Mesothelial cell of epicardium (in vitro differentiated cells): ENCODE measurements at places on chromosomes 4 and X. TPM values are rescaled to one million over a fixed set of nuclear protein-coding genes. Genes with fewer than 3 reads are reported as not detected.

DNA sequence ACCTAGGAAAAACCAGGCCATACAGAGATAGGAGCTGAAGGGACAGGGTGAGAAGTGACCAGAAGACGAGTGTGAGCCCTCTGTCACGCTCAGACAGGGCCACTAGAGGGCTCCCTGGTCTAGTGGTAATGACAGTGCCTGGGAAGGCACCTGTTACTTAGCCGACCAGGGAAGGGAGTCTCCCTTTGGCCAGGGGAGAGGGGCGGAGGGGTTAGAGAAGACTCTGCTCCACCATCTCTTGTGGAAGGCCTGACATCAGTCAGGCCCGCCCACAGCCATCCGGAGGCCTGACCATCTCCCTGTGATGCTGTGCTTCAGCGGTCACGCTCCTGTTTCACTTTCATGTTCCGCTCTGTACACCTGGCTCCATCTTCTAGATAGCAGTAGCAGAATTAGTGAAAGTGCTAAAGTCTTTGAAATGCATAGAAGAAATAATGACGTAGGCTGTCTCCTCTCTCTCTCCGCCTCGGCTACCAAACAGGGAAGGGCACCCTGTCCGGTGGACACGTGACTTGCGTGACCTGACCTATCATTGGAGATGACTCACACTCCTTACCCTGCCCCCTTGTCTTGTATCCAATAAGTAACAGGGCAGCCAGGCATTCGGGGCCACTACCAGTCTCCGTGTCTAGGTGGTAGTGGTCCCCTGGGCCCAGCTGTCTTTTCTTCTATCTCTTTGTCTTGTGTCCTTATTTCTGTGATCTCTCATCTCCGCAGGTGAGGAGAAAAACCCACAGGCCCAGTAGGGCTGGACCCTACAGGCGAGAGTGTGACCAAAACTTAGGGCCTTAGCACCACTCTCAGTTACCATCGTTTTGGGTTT lies 26.7 kb downstream of the HTT-AS start:
- no peak overlapping the region for H3K27ac ChIP-seq
- H3K4me3 ChIP-seq: no peak overlapping the region
- H3K4me1 ChIP-seq: peaks cover 15% of the 10 kb centered on the region
- DNase-seq: no peak
- H3K27me3 ChIP-seq: peaks cover 12% of the 10 kb centered on the region

- no peak for DNase-seq
- peaks cover 18% of the 10 kb centered on the region for H3K4me1 ChIP-seq
- no peak overlapping the region for H3K4me3 ChIP-seq
- no peak overlapping the region for H3K27ac ChIP-seq
Observed at GRCh38 chr4:7286170-7286569, 93.8 kb downstream of the SORCS2 start.

Gene SSR4
- 213 to 228 TPM (median 214 TPM) in 3 replicates for total RNA-seq

DNA sequence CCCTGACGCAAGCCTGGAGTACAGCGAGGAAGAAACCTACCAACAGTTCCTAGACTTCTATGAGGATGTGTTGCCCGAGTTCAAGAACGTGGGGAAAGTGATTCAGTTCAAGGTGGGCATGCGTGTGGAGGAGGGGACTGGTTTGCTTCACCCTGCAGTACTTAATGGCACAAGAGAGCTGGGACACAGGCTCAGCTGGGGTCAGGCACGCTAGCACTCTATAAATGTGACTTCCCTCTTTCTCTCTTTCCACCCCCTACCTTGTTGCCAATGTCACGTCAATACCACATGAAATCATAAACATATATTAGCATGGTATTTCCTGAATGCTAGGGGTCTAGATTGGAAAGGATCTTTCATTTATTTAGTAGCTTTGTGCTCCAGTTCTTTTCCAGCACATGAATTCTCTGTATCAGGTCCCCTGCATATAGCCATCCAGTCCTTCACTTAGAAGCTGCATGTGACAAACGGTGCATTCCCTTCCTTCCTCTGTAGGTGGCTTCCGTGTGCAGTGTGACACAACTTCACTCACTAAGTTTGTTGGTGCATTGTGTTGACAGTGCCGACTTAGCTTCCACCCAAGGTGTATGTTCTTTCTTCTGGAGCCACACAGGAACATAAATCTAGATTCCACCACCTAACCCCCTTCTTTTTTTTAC lies 25.6 kb downstream of the ZRSR2 start:
- no peaks in the 10 kb centered on the region for H3K27me3 ChIP-seq
- DNase-seq: no peak
- peaks cover 2% of the 10 kb centered on the region for H3K4me1 ChIP-seq

- no peak for DNase-seq
- peaks cover 50% of the 10 kb centered on the region for H3K27me3 ChIP-seq
- no peaks in the 10 kb centered on the region for H3K36me3 ChIP-seq
- peak overlapping the region; percentile 70 for H3K27ac ChIP-seq
Observed at GRCh38 chr4:24024605-24025004, 134.8 kb upstream of the PPARGC1A start.

Gene BTC
- 1.6 to 1.9 TPM (median 1.7 TPM) in 3 replicates for total RNA-seq

DNA sequence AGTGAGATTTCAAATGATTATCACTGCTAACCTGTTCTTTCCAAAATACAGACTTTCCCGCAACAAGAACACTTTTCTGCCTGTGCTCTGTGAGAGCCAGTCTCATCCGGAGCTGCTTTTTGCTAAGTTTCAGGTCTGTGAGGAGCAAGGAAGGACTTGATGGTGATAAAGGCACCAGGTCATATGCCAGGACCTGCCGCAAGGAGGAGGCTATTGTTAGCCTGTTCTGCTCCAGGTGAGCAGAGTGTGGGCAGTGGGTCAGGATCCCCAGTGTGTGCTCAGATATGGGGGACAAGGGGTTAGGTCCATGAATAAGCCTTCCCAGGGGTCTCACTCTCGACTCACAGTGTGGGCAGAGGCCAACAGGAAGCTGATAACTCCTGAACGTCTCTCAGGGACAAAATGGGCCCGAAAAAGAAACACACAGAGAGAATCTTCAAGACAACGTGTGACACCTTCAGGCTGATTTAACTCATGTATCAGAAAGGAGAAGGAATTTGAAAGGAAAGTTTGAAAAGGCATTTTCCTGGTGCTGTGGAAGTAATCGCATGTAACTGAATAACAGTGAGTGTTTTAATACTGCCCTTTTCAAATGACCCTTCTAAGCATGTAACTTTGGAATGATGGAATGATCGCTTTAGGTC lies 57.7 kb upstream of the PDLIM3 start:
- H3K4me3 ChIP-seq: no peak overlapping the region
- H3K27me3 ChIP-seq: peaks cover 19% of the 10 kb centered on the region
- no peak overlapping the region for H3K27ac ChIP-seq
- DNase-seq: no peak

DNA sequence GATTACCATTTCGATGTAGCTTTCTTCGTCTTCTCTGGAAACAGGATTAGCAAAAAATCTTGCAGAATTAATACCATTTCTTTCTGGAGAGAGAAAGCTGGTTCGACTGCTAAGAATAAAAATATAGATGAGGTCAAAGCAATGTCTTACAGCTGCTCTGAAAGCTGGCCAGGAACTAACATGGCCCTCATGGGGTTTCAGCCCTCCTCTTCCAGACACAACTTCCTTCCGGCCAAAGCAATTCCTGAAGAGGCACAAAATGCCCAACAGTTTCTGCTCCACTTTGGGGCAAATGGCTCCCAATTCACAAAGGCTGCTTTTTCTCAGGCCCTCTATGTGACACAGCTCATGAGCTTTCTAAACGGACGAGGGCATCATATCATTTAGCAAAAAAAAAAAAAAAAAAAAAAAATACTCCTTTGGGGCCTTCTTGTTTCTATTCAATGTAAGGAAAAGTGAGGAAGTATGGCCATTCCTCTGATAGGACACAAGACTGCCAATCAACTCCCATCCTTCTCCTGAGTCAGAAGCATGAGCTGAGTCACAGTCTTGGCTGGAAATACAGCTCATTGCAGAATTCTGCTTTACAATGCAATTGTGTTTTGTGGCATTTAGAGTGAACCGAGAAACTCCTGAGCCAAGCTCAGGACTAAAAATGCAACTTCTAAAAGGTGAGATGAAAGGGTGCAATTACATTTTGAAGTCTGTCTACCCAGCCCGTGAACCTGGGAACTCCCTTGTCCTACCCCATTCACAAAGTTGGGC lies 42.7 kb upstream of the CTAG2 start:
- H3K4me3 ChIP-seq: no peak overlapping the region

DNA sequence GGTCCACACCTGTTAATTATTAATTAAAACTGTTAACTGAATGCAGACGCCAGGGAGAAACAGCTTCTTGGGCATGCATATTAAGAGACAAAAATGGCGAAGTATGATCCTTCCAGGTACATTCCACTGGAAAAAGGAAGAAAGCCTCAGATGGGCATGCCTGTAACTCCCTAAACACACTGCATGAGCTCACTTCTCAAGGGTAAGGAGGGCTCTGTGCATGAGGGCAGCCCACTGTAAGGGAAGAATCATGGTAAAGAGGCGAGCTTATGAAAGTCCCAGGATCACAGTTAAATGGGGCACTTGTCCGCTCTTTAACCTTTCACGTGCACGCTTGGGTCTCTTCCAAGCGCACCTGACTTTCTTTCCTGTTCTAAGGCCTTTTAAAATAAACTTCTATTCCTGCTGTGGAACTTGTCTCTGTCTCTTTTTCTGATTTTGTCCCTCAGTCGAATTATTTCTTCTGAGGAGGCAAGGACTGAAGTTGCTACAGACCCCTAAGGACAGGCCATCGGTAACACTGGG lies 321.7 kb downstream of the PPP1R2C start:
- no peak overlapping the region for H3K27ac ChIP-seq
- no peaks in the 10 kb centered on the region for H3K4me1 ChIP-seq
- H3K27me3 ChIP-seq: no peaks in the 10 kb centered on the region
- H3K4me3 ChIP-seq: no peak overlapping the region

Gene ETDB
- total RNA-seq: not detected in 3 replicates

Gene RBMX2
- total RNA-seq: 22.8 to 25.1 TPM (median 24.8 TPM) in 3 replicates

GRCh38 chrX:153459986-153460385 lies 10.4 kb downstream of the HAUS7 start:
- H3K4me3 ChIP-seq: no peak overlapping the region
- H3K27ac ChIP-seq: peak overlapping the region; percentile 93
- no peak for DNase-seq
- H3K4me1 ChIP-seq: peaks cover 4% of the 10 kb centered on the region
- no peaks in the 10 kb centered on the region for H3K27me3 ChIP-seq
- peaks cover 15% of the 10 kb centered on the region for H3K36me3 ChIP-seq

Gene SPANXN3
- total RNA-seq: not detected in 3 replicates

GRCh38 chr4:145177511-145177905 lies 2.9 kb downstream of the OTUD4 start:
- no peaks in the 10 kb centered on the region for H3K27me3 ChIP-seq
- H3K36me3 ChIP-seq: peaks cover 16% of the 10 kb centered on the region
- H3K27ac ChIP-seq: peak overlapping the region; percentile 96
- H3K4me1 ChIP-seq: peaks cover 29% of the 10 kb centered on the region

- no peak for DNase-seq
- peaks cover 20% of the 10 kb centered on the region for H3K4me1 ChIP-seq
Observed at GRCh38 chr4:123114915-123115756, 192.7 kb upstream of the NUDT6 start.

GRCh38 chr4:100983426-100983825 lies 363.9 kb downstream of the PPP3CA start:
- peaks cover 35% of the 10 kb centered on the region for H3K4me1 ChIP-seq
- H3K27me3 ChIP-seq: no peaks in the 10 kb centered on the region
- no peak for DNase-seq

DNA sequence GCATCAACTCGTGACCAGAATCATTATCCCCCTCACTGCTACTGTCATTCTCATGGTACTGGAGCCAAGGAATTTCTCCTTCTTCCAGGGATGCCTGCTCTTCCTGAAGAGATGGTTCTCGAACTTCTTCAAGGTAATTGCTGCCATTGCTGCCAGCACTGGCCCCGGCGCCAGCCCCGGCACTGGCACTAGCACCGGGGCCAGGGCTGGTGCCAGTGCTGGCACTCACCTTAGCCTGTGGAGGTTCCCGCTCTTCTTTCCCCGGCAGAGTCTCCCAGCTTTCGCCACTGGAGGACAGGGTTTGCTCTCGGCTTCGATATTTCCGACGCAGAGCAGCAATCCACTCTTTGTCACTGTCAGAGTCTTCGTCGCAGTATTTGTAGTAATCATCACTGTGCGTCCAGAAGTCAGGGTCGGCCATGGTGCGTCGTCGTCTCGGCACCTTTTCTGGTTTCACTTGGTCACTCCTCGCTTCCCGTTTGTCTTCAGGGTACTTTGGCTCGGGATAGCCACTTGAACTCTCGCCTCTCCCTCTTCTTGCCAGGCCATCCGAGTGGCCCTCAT lies 3.4 kb downstream of the PJA1 start:
- no peak for DNase-seq
- H3K4me3 ChIP-seq: no peak overlapping the region
- peaks cover 24% of the 10 kb centered on the region for H3K4me1 ChIP-seq

GRCh38 chr4:139007640-139008039 lies 7.9 kb upstream of the NOCT start:
- H3K27ac ChIP-seq: no peak overlapping the region
- no peaks in the 10 kb centered on the region for H3K27me3 ChIP-seq
- DNase-seq: no peak
- H3K4me1 ChIP-seq: no peaks in the 10 kb centered on the region
- no peak overlapping the region for H3K4me3 ChIP-seq
